ENCODE measurements at places on chromosomes 13 and 19. TPM values are rescaled to one million over a fixed set of nuclear protein-coding genes. Genes with fewer than 3 reads are reported as not detected.

The PEAK3 gene
- total RNA-seq, result not detected

The CYP4F12 gene
- total RNA-seq, result not detected

The MBD3L2 gene
- not detected for total RNA-seq

The PTPRS gene
- total RNA-seq, result 357 TPM

GRCh38 chr13:87331178-87331577 lies 340.0 kb upstream of the SLITRK5 start:
- H3K27me3 ChIP-seq, result no peaks in the 10 kb centered on the region
- DNase-seq, result no peak
- no peak overlapping the region for H3K27ac ChIP-seq
- H3K36me3 ChIP-seq, result peaks cover 3% of the 10 kb centered on the region

DNA sequence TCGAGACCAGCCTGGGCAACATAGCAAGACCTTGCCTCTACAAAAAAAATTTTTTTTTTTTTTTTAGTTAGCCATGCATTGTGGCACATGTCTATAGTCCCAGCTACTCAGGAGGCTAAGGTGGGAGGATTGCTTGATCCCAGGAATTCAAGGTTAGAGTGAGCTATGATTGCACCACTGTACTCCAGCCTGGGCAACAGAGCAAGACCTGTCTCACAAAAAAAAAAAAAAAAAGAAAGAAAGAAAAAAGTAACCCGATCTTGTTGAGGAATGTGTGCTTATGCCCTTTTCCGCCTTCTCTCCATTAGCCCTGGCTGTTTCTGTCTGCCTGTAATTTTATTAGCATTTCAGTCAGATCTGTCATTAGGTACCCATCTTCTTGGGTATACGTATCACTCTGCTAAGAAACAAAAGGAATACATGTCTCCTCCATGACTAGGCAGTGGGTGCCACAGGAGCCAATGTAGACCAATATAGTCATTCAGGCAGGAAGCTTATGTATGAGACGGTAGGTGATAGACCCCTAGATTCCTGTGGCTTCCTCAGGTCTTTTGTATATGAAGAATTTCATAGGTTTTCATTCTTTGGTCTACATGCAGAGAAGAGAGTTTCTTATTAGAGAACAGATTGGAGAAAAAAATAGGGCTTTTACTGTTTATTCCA lies 59.6 kb upstream of the NPAS1 start:
- H3K36me3 ChIP-seq, result peaks cover 2% of the 10 kb centered on the region
- H3K27me3 ChIP-seq, result no peaks in the 10 kb centered on the region
